ENCODE measurements at places on chromosomes 6 and 20.

DNA sequence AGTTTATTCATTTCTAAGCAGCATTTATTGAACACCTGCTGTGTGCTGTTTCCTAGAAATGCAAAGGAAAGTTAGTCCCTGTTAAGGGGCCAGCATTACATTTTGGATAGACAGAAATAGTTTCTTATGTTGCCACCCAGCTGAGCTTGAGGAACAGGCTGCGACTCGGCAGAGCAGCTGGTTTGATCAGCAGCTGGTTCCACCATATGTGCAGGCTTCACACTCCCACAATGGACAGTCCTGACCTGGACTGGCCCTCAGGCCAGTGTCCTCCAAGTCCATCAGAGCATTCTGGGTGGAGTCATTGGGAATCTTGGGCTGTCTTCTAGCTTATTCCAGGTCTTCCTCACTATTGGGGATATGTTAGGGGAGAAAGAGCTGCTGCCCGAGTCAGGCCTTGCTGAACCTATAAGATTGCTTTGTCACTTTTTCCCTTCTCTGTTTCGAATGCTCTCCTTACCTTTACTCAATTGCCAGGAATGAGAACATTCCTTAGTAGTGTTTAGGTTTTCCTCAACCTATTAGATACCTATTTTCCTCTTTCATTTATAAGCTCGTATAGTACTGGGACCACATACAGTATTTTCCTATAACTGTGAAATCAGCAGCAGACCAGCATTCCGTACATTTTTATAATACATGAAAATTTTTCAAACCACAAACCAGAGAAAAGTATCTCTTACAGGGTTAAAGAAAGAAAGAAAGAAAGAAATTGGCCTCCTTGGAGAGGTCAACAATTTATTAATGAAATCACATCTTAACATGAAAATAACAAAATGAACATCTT, 203.0 kb downstream of the FARS2 start:
- no peak for DNase-seq

DNA sequence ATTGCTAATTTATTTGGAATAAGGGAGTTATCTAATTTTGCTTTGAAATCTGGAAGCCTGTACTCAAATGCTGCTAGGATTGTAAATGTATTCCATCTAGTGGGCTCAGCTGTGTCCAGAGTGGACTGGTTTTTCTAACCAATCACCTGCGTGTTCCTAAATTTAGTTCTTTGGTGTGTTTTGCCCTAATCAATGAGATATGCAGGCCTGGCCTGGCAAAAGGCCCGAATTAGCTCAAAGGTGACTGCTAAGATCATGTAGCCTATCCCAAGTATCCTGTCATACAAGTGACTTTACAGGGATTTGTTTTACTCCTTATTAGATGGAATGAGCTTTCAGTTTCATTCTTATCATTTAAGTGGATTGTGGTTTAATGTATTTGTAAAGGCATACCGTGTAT, 51.3 kb upstream of the ARMC2 start:
- DNase-seq = no peak

- DNase-seq = no peak
Observed at GRCh38 chr20:46000262-46000996, 8.3 kb upstream of the MMP9 start.

DNA sequence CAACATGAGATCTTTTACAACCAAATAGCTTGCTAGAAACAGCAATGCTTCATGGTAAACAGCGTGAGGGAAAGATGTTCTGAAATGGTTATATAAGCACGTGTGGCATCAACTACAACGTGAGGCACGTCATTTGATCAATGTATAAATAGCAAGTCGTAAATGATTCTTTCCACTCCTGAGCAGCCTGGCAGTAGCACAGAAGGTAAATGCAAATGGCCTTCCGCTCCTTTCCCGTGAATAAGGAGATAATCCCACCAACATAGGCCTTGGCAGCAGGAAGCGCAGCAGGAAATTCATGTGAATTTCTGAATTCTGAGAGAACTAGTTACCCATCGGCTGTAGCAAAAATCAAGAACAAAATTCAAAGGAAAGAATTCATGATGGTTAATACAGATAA, 17.0 kb downstream of the RPS6KA2 start:
- no peak for DNase-seq

GRCh38 chr6:108464418-108465097, 96.2 kb upstream of the FOXO3 start:
- no peak for DNase-seq

GRCh38 chr6:3738381-3739131, 13.0 kb downstream of the PXDC1 start:
- DNase-seq = no peak

- DNase-seq = no peak
Observed at GRCh38 chr20:4519534-4519933, 202.2 kb upstream of the PRND start.

- no peak for DNase-seq
Observed at GRCh38 chr20:59062081-59062480, 19.5 kb upstream of the PRELID3B start.

DNA sequence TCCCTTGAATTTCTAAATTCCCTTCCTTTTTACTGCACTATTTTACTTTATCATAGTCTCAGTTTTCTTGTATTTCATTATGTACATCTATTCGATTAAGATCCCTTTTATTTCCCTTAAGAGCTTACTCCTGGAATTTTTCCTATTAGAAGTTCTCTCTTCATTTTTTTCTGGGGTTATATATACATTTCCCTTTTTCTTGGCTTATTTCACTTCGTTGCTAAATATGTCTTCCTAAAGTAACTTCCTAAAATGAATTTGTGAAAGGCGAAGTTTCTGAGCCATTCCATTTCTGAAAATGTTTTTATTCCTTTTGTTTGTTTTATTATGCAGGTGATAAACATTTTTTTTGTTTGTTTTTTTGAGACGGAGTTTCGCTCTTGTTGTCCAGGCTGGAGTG, 5.9 kb upstream of the CD109 start:
- no peak for DNase-seq

GRCh38 chr6:767755-768512, 75.0 kb upstream of the EXOC2 start:
- DNase-seq = no peak
